ENCODE measurements at places on chromosomes 11 and 22.

DNA sequence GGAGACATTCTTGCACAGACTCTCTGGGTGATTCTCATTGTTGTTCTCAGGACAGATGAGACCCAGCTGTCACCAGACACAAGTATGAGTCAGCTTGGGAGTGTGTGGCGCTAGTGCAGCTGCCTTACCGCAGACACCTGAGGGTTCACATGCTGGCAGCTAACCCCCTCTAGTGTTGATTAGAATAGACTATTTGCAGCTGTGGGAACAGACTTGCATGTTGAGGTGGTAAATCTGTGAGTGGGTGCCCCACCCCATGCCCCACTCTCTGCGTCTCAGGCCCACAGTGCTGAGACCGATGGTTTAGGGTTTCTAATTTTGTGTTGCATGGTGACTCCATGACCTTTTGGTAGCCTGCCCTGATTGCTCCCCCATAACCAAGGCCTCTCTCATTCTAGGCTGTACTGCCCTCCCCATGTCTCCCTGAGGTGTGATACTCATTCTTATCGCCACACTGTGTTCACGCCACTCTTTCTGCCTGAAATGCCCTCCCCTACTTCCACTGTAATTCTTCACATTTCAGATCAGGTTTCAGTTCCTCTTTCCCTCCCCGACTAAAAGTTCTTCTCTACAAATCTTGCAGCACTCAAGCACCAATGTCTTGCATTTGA is 73.7 kb upstream of the KIRREL3 start:
- no peak for DNase-seq

- DNase-seq: no peak
These were observed 97.1 kb downstream of the CD44 start for GRCh38 chr11:35235936-35236666.

DNA sequence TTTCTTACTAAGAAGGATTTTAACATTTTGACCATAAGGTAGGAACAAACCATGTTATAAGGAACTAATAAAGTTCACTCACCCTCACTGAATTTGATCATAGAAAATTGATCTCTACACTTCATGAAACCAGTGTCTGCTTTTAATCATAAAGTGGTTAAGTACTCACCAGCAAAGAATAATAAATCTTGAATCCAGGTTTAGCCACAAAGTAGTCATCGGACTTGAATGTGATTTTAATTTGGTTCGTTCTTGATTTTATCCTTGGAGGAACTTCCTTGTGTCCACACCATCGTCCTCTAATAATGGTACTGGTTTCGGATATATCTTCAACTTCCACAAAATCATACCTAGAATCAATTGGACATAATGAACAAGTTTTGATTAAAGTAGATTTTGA is 40.5 kb upstream of the DDI1 start:
- DNase-seq: no peak

GRCh38 chr11:124538019-124538418 is 5.4 kb downstream of the OR8B12 start:
- no peak for DNase-seq

DNA sequence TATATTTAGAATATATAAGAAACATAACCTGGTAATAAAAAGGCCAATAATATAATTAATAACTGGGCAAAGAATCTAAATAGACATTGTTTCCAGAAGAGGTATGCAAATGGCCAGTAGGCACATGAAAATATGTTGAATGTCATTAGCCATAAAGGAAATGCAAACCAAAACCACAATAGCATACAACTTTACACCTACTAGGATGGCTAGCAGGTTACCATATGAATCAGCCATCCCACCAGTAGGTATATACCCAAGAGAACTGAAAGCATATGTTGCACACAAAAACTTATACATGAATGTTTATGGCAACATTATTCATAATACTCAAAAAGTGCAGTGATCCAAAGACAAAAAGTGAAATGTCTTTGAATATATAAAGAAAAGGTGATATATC is 2.7 kb upstream of the OR2D2 start:
- no peak for DNase-seq

- no peak for DNase-seq
These were observed 683.4 kb downstream of the TBC1D22A start for GRCh38 chr22:47445716-47446290.

- DNase-seq: no peak
These were observed 6.2 kb downstream of the B3GAT1 start for GRCh38 chr11:134405841-134406240.

GRCh38 chr11:66048547-66049323 is at the start of gene GAL3ST3:
Gene GAL3ST3 (minus strand): TSS chr11:66049161. CDS start chr11:66045415, 3,746 bp downstream.
- DNase-seq: no peak

DNA sequence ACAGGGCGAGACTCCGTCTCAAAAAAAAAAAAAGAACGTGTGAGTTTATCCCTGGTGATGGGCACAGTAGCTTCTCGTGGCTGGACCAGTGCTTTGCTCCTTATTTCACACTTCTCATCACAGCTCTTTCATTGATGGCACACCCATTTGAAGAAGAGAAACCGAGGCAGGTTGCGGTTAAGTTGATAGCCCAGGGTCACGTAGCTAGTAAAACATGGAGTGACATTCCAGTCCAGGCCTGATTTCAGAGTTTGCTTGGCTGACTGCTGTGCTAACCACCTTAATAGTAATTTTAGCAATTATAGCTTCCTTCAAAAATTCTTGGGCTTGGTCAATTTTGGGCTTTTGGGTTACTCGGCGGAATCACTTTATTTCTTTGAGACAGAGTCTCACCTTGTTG is 25.8 kb downstream of the AP2A2 start:
- no peak for DNase-seq

- DNase-seq: no peak
These were observed 88.5 kb downstream of the TRIM44 start for GRCh38 chr11:35750981-35751663.

- DNase-seq: no peak
These were observed 17.8 kb downstream of the SGSM1 start for GRCh38 chr22:24823787-24824186.

- DNase-seq: no peak
These were observed 74.8 kb downstream of the BDNF start for GRCh38 chr11:27625347-27625912.

DNA sequence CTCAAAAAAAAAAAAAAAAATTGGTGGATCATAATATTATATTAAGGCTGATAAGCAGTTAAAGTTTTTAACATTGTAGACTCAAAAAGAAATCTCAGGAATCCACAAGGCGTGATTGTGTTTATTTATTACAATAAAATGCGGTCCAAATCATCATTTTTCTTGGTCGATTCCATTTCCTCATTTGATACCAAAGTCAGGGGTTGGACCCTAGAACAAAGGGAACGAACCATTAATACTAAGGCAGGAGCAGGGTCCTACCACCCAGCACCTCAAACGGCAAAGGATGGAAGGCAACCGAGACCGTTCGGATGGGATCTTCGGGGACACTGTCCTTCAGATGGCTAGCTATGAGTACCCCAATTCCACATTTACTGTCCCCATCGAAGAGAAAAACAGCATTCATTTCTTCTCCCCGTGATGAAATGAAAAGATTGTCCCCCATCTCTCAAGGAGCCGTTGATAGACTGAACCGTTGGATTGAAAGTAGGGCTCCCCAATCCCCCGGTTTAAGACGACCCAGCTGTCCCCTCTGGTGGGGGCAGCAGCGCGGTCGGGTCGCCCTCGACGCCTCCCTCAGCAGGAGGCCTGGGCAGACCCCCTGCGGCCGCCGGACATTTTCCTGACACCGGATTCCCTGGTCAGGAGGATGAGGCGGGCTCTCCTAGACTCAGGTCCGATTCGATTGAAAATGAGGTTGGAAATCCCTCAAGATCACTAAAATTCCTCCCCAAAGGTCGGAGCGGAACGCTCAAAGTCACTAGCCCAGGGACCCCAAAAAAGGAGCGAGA is 607 bp downstream of the DMC1 start:
- DNase-seq: peak; percentile 3

DNA sequence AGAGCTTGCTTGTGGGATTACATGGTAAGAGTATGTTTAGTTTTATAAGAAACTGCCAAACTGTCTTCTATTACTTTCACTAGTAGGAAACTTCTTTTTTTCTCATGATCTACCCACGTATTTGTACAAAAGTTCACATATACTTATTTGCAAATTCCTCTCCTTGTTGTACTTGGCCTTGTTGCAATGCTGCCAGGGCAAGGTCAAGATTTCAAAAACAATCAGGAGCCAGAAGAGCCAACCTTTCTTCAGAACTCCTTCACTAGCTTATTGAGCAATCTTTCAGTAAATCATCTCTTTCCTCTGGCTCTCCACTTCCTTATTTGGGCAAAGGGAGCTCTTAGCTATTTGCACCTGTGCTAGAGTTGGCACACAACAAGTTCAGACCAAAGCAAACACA is 9.7 kb downstream of the SRSF8 start:
- DNase-seq: no peak

GRCh38 chr22:21451545-21452520 is 15.4 kb upstream of the TMEM191C start:
- DNase-seq: no peak

- DNase-seq: no peak
These were observed 48.8 kb upstream of the FIBIN start for GRCh38 chr11:26944866-26945664.

All from activated CD8-positive, alpha-beta memory T cell treated with anti-CD3 and anti-CD28 coated beads for 48 hours (primary cell).